ENCODE measurements at places on chromosomes 7 and 10.

DNA sequence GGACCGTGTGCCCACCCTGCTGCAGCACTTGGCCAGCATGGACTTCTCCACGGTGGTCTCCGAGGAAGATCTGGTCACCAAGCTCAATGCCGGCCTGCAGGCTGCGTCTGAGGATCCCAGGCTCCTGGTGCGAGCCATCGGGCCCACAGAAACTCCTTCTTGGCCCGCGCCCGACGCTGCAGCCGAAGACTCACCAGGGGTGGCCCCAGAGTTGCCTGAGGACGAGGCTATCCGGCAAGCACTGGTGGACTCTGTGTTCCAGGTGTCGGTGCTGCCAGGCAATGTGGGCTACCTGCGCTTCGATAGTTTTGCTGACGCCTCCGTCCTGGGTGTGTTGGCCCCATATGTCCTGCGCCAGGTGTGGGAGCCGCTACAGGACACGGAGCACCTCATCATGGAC lies 1.4 kb downstream of the RBP3 start:
- no peak for DNase-seq

DNA sequence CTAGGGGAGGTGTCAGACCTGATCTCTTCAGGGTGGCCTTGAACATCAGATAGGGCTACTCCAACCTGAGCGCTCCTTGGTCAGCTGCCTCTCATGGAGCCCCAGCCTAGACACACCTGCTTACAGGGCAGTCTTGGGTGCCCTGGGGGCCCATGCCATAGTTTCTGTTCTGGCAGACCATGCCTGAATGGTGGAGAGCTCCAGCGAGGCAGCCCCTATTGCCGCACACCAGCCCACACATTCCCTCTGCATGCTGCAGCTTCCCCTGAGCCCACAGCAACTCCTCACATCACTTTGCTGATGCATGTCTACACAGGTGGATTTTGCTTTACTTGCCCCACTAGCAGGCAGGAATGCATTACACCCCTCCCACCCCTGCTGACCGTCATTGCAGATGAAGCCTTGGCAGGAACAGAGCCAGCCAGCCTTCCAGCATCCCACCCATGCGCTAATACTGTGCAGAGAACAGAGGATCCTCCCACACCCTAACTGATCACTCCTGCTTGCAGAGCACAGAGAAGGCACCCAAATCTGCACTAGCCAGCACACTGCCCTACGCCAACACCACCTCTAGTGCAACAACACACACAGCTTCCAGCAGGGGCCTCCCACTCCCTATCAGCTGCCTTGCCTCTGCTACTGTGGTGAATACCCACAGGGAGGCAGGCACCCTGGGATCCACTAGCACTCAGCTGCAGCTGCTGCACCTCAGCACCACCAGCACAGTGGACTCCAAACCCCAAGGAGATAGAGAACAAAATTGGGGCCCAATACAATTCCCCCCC lies 43.0 kb upstream of the GRM3 start:
- DNase-seq = no peak

GRCh38 chr7:83159731-83160130 lies 3.0 kb downstream of the PCLO start:
- DNase-seq = no peak

- no peak for DNase-seq
Observed at GRCh38 chr7:20021831-20022230, 195.4 kb downstream of the MACC1 start.

DNA sequence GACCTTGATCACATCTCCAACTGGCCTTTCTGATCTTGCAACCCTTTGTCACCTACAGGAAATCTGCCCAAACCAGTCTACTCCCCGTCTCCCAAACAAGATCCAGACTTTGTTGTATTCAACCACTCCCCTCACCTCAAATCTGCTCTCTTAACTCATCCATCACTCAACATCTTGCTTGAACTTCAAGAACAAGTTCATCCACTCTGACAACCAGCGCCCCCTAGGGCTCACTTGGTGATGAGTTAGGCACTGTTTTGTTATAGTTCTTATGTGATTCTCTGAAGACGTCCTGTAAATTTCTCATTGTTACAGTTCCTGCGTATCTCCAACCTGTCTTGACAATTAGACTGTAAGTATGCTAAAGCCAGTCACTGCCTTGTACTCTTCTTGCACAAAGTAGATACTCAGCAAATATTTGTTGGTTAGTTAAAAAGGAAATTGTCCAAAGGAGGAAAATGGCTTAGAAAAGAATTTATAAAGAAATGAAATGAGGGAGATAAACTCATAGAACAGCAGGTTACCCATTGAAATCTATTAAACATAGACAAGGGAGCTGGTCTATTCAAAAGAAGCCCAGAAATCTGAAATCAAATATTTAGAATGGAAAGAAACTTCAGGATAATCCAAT lies 5.3 kb downstream of the FRMD4A start:
- DNase-seq = no peak

GRCh38 chr7:144969787-144970186 lies 133.9 kb upstream of the TPK1 start:
- no peak for DNase-seq

- DNase-seq = no peak
Observed at GRCh38 chr7:7816084-7816483, 97.7 kb upstream of the RPA3 start.

All from NCI-H446 treated with DMSO at 0.1 percent for 48 hours (cell line).